ENCODE measurements at places on chromosomes 11 and 22.
A peak's percentile ranks its signal among the peaks of the same experiment; 100 is the strongest.

DNA sequence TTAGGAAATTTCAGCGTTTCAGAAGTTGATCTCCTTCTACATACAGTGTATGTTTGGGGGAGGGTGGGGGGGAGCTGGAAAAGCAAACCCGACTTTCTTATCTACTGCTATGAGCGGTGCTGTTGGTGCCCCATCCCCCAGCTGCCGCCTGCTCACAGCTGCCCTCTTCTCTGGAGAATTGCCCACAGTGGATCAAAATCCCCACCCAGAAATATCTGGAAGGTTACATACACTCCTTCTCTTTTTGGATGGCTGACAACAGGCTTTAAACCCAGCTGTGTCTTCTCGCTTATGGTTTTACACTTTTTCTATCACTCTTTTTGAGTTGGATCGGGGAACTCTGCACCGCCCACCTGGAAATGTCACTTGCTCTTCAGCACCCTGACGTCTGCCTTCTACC is 56.4 kb downstream of the DHCR7 start:
- H3K36me3 ChIP-seq, result no peaks in the 10 kb centered on the region
- H3K27me3 ChIP-seq, result no peaks in the 10 kb centered on the region
- no peak overlapping the region for H3K27ac ChIP-seq
- DNase-seq, result no peak
- H3K4me3 ChIP-seq, result no peak overlapping the region

DNA sequence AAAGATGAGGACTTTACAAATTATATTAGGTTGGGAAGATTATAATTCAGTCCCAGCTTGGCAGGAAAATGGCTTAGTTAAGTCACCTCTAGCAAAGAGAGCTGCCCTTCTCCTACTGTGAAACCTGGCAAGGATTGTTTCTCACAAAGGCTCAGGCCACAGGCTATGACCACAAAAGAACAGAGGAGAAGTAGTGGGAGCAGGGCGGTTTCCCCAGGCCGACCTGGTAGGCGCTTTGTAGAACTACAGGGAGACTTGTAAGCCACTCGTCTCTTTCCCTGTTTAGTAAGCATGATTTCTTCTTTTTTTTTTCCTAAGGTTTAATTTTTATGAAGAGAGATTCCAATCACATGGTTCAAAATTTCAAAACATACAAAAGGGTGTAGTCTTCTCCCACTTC is 4.6 kb downstream of the SNAP29 start:
- no peak for DNase-seq
- no peaks in the 10 kb centered on the region for H3K27me3 ChIP-seq
- no peak overlapping the region for H3K4me3 ChIP-seq
- H3K27ac ChIP-seq, result no peak overlapping the region

- peaks cover 13% of the 10 kb centered on the region for H3K4me1 ChIP-seq
- no peak overlapping the region for H3K27ac ChIP-seq
- no peaks in the 10 kb centered on the region for H3K27me3 ChIP-seq
- H3K4me3 ChIP-seq, result no peak overlapping the region
Observed at GRCh38 chr22:17896586-17896985, 122.3 kb upstream of the BID start.

DNA sequence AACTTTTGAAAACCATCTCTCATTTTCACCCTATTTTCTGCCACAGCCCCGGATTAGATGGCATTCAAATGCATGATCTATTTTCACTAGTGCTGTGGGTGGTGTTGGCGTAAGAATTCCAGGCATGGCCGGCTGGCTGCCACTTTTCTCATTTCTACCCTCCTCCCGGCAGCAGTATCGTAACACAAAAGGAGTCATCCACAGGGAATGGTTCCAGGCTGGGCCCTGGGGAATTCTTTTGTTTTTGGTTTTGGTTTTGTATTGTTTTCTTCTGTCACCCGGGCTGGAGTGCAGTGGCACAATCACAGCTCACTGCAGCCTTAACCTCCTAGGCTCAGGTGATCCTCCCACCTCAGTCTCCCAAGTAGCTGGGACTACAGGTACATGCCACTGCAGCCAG is 13.8 kb downstream of the JAML start:
- peaks cover 5% of the 10 kb centered on the region for H3K36me3 ChIP-seq
- no peak for DNase-seq
- peaks cover 18% of the 10 kb centered on the region for H3K4me1 ChIP-seq

GRCh38 chr11:21179770-21180169 is 510.4 kb downstream of the NELL1 start:
- DNase-seq, result no peak
- no peaks in the 10 kb centered on the region for H3K4me1 ChIP-seq
- H3K27me3 ChIP-seq, result no peaks in the 10 kb centered on the region
- no peak overlapping the region for H3K4me3 ChIP-seq

GRCh38 chr11:93747122-93747521 is 5.7 kb downstream of the C11orf54 start:
- H3K27ac ChIP-seq, result no peak overlapping the region
- H3K4me1 ChIP-seq, result peaks cover 3% of the 10 kb centered on the region
- H3K36me3 ChIP-seq, result peaks cover 4% of the 10 kb centered on the region
- no peak overlapping the region for H3K4me3 ChIP-seq

GRCh38 chr11:131749101-131749500 is 378.7 kb downstream of the NTM start:
- no peaks in the 10 kb centered on the region for H3K4me1 ChIP-seq
- H3K36me3 ChIP-seq, result no peaks in the 10 kb centered on the region
- DNase-seq, result no peak

DNA sequence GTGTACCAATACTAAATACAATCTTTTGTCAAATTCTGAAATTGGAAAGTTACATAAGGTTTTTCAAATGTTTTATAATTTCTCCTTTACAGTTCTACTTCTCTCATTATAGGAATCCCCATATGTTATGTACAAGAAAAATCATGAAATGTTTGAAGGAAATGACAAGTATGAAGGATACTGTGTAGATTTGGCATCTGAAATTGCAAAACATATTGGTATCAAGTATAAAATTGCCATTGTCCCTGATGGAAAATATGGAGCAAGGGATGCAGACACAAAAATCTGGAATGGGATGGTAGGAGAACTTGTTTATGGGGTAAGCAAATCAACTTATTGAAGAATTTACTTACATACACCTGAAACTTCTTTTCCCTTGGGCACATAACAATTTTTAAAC is 103.4 kb downstream of the MSANTD4 start:
- no peak overlapping the region for H3K4me3 ChIP-seq
- H3K36me3 ChIP-seq, result no peaks in the 10 kb centered on the region
- no peak overlapping the region for H3K27ac ChIP-seq

DNA sequence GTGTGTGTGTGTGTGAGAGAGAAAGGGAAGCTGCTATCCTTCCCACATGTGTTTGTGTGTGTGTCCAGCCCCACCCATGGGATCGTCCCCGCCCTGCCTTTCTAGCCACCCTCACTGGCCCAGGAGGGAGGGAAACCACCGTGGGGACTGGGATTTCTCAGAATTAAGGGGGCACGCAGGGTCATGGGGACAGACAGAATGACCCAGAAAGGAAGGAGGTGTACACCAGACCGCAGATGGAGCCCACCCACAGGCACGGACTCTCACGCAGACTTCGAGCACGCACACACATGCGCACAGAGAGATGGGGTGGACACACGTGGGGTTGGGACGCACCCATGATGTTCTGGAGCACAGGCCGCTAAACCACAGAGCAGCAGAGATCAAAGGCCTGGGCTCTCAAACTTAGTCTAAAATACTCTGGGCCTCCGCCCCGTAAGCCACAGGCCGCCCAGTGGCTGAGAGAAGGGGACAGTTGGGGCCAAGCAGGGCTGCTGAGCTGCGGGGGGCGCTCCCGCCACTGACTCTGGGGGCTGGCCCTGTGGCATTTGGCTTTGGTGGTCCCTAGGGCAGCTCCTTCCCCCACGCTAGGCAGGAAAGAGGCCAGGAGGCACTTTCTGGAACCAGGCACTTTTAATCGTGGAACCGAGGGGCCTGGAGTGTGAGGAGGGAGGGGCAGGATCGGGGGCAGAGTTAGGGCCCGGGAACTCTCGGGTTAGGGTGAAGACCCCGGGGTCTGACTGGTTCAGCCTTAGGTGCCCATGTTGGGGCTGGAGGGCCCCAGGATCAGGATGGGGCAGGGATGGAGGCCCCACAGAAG is 1.5 kb downstream of the IFITM5 start:
- H3K27ac ChIP-seq, result no peak overlapping the region
- peaks cover 25% of the 10 kb centered on the region for H3K36me3 ChIP-seq
- no peaks in the 10 kb centered on the region for H3K4me1 ChIP-seq
- no peak overlapping the region for H3K4me3 ChIP-seq
- H3K27me3 ChIP-seq, result peaks cover 29% of the 10 kb centered on the region

DNA sequence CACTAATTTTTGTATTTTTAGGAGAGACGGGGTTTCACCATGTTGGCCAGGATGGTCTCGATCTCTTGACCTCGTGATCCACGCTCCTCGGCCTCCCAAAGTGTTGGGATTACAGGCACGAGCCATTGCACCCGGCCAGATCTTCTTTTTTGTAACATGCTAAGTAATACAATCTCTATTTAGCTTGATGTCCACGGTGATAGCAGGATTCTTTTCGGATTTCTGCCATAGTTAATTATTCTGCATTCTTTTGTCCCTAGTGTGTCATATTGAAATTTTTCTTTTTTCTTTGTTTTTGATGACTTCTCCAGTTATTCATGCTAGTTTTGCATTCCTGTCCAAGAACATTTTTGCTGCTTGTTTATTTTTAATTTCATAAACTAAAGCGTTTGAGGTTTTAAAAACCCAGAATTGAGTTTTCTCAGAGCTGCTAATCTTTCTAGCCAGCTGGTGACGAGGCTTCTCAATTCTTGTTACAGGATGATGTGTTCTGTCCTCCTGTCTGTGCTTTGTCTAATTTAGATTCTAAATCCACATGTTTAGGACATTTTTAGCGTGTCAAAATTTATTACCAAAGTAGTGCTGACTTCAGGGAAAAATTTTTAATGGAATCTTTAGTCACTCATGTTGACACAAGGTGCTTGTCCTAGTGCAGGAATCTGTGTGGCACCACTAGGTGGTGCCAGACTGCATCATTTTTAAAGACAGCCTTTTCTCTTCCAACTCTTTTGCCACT is 21.8 kb downstream of the NF2 start:
- H3K4me3 ChIP-seq, result no peak overlapping the region
- H3K27me3 ChIP-seq, result no peaks in the 10 kb centered on the region
- H3K4me1 ChIP-seq, result no peaks in the 10 kb centered on the region
- peak; percentile 61 for DNase-seq
- H3K36me3 ChIP-seq, result no peaks in the 10 kb centered on the region

DNA sequence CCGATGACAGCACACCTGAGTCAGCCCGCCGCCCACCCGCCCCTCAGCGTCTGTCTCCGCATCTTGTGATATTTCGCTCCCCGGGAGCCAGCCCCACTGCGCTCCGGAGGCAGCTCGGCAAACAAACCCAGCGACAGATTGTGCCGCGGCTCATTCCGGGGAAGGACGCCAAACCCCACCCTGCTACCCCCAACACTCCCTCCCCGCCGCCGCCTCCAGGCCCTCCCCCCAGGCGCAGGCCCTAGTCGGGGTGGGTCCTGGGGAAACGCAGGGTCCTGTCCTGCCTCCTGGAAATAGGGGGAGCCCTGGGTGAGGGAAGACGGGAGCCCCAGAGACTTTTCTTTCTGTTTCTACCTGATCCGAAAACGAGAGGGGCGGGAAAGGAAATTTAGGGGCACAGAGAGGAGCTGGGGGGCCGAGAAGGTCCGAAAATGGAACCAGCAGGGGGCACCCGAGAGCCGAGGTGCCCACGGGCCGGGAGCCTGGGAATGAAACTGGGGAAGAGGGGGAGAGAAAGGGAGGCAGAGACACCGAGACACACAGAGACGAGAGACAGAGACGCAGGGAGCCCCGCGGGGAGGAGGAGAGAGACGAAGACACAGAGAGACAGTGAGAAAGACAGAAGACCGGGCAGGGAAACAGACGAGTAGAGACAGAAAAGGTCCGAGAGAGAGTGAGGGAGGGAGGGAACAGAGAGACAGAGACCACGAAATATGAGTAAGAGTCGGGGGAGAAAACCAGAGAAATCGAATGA is 1.7 kb upstream of the RTN4RL2 start:
- H3K4me1 ChIP-seq, result peaks cover 15% of the 10 kb centered on the region
- no peaks in the 10 kb centered on the region for H3K36me3 ChIP-seq
- H3K27me3 ChIP-seq, result peaks cover 55% of the 10 kb centered on the region
- peak overlapping the region; percentile 44 for H3K4me3 ChIP-seq

DNA sequence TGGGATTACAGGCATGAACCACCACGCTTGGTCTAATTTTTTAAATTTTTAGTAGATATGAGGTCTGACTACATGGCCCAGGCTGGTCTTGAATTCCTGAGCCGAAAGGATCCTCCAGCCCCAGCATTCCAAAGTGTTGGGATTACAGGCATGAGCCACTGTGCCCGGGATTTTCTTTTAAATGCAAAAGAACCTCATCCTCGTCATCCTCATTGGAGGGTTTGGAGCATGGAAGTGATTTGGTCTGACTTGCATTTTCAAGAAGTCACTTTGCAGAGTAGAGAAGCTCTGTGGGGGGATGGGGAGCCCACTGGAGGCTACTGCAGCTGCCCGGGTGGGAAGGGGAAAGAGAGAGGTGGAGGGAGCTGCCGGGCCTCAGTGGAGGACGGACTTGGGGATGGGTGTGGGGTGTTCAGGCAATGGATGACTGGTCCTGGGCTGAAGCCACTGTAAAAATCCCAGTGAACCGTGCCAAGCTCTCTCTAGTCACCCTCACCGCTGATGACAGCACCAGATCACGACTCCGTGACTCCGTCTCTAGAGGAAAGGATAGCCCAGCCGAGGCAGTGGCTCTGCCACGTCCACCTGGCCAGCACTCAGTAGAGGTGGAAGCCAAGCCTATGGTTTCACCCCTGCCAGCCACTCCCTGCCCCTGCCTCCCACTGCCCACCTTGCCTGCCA is 32.8 kb upstream of the SLC22A12 start:
- no peaks in the 10 kb centered on the region for H3K36me3 ChIP-seq
- no peak overlapping the region for H3K27ac ChIP-seq
- no peaks in the 10 kb centered on the region for H3K27me3 ChIP-seq
- no peak overlapping the region for H3K4me3 ChIP-seq

DNA sequence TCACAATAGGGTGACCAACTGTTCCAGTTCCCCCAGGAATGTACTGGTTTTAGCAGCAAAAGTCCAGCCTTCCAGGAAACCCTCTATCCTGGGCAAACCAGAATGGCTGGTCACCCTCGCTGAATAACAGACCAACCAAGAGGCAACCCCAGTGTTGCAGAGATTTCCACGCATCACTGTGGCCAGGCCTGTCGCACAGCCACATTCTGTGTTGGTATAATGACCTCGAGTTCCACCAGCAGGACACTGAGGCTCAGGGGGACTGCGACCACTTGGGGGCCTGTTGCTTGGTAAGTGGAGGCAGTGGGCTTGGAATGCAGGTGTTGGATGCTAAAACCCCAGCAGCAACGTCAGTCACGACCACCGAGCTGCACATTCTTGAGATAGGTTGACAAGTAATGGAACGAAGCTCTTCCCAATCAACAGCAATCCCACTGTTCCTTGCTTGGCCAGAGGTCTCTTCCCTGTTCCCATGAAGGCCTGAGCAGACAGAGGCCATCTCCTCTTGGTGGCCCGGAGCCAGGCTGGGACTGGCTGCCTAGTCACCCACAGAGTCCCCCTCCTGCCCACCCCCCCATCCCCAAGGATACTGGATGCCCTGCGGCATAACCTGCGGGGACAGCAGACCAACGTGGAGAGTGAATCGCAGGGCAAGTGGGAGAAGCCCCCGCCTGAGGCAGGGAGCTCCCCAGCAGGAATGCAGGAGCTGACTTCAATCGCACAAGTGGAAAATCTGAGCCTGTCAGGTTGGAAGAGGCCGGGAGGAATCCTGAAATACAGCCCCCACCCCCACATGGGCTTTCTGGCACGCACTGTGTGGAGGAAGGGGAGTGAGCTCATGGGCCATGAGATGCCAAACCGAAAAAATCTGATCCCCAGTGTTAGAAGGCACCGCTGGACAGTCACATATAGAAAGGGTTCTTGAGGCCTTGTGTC is 43.4 kb upstream of the MN1 start:
- no peak overlapping the region for H3K4me3 ChIP-seq
- peaks cover 6% of the 10 kb centered on the region for H3K36me3 ChIP-seq
- H3K4me1 ChIP-seq, result no peaks in the 10 kb centered on the region
- H3K27ac ChIP-seq, result no peak overlapping the region

Data from thymus (tissue), 14 donors.